ENCODE measurements at places on chromosomes 2 and 18.

DNA sequence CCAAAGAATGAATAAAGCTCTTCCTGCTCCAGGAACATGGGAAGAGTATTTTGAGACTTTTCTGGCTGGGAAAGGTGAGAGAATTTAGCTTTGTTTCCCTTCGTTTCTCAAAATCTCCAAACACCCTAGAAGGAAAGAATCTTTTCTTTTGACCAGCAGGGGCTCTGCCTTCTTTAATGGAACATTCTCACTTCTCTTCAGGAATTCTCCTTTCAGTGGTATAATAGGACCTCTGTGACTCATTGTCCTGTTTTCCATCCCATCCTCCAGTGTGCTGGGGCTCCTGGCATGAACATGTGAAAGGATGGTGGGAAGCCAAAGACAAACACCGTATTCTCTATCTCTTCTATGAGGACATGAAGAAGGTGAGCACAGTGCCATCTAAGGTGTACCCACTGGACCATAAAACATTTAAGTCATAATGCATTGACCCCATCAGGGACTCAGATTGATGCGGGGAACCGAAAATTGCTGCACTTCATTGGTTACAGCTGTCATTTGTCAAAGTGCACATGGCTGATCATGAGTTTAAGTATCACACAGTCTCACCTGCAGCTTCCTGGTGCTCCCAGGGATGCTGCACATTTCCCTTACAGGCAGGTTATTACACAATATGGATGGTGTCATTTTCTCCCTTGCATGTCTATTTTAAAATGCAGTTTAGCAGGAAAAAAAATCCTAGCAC, 5.5 kb downstream of the SULT1C4 start:
- DNase-seq: no peak

DNA sequence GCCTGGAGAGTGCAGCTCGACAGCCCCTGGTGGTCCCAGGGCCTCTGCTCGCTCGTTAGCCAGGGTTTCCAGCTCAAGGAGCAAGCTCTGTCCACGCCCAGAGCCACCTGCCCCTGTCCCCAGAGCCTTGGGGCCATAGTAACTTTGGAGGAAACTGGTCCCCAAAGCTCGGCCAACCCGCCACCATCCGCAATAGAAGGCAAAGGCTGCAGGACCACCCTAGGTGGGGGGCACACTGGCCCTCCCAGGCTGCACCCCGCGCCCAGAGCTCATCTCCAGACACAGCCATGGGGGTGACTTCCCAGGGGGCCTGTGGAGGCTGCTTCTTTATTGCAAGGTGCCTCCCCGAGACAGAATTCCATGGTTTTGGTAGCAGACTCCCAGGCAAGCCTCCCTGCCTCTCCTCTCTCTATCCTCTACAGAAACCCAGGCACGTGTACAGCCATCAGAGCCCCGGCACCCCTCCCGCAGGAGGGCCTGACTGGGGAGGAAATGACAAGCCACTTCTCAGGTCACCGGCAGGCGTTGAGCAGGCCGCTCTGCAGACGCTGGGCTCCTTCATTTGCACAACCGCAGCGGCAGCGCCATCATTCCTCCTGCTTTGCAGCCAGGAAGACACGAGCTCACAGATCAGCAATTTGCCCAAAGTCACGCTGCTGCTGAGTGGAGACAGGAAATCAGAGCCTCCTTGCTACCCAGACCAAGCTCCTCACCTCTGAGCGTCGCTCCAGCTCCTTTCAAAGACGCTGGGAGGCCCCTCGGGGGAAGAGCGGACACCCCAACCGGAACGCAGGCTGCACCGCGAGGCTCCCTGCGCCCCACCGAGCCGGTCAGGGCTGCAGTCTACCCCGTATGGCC, 80.2 kb downstream of the NDUFA10 start:
- DNase-seq: no peak

DNA sequence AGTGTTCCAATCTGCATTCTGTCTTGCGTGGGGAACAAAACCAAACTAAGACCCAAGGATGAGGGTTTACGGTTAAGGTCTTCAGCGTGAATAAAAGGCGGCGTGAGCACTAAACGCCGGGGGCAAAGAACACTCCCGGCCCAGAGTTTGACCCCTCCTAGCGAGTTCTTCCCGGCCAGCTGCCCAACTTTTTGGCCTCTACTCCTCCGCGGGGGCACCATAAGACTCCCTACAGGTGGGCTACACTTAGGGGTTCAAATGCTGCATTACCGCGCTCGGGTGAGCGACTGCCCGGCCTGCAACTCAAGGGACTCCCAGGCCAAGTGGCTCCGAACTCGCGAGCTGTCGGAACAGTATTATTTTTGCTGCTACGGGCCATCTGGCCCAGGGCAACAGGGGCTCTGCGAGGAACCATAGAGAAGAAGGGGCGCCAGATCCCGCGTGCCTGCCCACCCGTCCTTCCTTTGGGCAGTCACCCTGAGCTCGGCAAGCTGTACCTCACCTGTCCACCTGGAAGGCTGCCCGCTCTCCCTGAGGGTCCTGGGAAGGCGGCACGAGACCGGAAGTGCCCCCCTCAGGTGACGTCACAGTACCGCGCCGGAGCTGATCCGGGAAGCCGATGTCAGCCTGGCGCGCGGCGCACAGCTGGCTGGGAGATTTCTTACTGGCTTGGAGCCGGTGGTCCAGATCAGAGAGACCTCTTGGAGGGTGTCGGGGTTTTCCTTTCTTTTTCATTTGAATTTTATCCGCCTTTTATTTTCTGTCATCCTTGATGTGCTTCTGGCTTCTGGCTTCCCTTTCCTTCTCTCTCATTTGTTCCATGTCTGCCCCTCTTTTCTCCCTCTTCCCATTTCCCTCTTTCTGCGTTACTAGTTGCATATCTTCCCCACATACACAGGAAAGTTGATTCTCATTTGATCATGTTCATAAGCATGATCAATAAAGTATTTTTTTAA, at the start of gene LDAH:
TSS of gene LDAH (minus strand) at position 567 of the 956 bp plus-strand sequence. CDS start 21,638 bp downstream, outside the sequence.
- DNase-seq: peak; percentile 91

- DNase-seq: no peak
Measured at GRCh38 chr2:102042196-102043081, 50.7 kb downstream of the IL1R2 start.

DNA sequence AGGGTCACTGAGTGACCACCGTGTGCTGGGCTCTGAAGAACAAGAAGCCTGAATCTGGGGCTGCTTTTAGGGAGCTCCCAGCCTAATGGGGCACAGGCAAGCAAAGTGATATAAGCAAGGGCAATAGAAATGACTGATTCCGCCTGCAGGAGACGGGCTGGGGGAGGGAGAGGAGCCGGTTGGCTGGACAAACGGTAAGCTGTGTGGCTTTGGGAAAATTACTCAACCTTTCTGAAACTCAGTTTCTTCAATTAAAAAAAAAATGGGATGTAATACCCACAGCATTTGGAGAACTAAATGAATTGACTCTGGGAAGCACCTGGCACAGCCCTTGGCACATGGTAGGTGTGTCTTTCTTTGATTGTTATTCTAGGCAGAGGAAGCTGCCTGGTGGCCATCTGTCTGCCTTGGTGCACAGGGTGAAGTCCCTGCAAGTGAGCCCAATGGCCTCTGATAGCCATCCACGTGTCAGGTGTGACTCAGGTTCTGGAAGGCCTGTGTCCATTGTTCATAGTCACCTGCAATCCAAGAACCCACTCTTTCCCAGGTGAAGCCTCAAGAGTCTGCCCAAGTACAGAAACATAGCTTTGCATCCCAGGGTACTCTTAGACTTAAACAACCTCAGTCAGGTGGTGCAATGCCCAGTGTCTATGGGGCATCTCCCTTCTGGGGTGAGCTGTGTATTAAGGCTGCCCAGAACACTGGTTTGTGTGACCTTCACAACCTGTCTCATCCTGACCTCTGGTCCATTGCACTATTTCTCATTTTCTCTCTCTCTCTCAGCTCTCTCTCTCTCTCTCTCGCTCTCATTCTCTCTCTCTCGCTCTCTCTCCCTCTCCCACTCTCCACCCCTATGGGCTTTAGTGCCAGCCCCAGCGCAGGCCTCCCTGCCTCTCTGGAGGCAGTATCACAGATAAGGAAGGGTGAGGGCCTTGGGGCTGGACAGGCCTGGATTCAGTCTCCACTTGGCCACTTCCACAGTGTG, 30.0 kb upstream of the NTSR2 start:
- DNase-seq: no peak

GRCh38 chr2:110960954-110961353, 159.8 kb upstream of the BCL2L11 start:
- no peak for DNase-seq

- no peak for DNase-seq
Measured at GRCh38 chr2:213818436-213818835, 534.2 kb downstream of the SPAG16 start.

GRCh38 chr2:45652090-45653031, 886 bp downstream of the PRKCE start:
- DNase-seq: no peak

- DNase-seq: no peak
Measured at GRCh38 chr2:171893196-171893823, 734 bp downstream of the SLC25A12 start.

- no peak for DNase-seq
Measured at GRCh38 chr2:99674090-99674489, 184.3 kb upstream of the REV1 start.

DNA sequence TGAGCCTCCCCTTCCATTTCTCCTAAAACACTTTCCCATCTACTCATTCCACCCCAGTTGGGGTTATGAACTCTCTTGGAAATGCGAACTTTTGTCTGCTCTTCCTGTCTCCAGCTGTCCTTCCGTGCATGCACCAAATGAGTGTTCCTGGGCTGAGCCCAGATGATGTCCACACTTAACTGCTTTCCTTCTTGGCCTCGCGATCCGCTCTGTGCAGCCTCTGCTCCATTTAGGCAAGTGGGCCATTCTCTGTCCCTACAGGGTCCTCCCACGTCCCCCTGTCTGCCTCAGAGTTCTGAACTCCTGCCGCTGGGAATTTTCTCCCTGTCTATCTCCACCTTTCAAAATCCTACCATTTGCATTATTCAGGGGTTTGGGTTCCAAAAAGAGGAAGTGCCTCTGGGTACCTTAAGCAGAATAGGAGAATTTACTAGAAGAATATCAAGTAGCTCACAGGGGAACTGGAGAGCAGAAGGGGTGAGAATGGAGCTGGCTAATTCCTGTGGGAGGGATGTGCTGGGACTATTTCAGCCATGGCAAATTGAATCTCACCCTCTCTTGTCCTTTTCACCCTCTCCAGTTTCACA, 4.7 kb upstream of the NCK2 start:
- no peak for DNase-seq

- no peak for DNase-seq
Measured at GRCh38 chr2:186546846-186547245, 43.0 kb upstream of the ITGAV start.

All from NCI-H2029 (cell line).